ENCODE measurements at places on chromosomes 16 and 17.

- DNase-seq: no peak
Measured at GRCh38 chr16:65523283-65523944, 401.6 kb upstream of the CDH11 start.

DNA sequence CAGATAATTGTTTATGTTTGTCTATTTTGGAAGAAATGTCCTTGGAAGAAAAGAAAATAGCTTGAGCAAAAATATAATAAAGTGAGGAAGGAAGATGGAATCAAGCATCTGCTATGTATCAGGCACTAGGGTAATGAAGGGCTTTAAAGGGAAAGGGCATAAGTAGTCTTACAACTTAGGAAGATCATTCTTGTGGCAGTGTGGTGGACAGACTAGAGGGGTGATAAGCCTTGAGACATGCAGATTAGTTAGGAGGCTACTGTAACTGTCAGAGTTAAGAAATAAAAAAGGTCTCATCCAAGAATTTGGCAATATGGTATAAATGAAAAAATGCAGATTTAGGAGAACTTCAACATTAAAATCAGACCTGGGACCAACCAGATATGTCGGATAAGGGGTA is 14.9 kb downstream of the FAM222B start:
- DNase-seq: no peak

GRCh38 chr17:59753522-59754467 is 46.3 kb downstream of the VMP1 start:
- DNase-seq: peak; percentile 82

DNA sequence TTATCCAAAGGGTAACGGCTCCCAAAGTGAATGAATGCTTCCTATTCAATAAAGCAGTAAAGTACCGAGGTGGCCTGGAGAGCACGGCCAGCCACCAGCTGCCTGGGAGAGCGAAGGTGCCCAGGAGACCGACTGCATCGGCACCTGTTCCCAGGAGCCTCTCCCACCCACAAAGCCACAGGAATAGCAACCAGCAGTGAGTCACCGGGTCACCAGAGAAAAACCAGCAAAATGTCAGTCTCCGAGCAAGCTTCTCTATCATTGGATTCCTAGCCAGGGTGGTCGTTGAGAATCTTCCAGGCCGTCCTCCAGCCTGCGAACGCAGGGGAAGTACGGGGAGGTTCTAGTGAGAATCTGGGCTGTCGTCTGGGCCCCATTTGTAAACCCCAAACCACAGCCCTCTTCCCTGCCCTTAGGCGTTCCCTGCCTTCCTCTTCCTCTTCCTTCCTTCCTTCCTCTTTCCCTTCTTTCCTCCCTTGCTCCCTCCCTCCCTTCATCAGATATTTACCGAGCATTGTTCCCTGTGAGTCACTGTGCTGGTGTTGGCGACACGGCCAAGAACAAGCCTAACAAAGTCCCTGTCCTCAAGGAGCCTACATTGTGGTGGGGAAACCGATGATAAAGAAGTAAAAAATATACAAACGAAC is 114.6 kb downstream of the SLC39A11 start:
- DNase-seq: no peak

DNA sequence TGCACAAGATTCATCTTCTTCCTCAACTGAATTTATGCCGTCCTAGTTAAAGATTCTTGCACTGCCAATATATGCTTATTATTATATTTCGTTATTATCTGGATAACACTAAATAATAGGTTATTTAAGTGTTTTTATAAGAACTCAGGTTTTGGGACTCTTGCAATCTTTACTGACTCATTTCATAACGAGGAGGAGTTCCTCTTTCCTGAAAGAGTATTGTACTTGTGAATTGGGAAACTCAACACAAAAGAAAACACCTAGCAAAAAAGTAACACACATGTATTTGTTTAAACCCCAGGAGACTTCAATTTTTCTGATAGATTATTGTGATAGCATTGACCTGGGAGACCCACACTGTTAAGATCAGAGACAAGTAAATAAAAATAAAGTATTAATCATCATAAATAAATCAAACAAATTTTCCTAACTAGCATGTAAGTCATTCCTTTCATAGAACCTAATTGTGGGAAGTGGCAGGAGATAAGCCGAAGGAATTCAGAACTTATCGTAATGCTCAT is 505.8 kb downstream of the KCNJ2 start:
- DNase-seq: no peak

GRCh38 chr17:17388657-17389496 is 85.7 kb downstream of the NT5M start:
- DNase-seq: no peak

DNA sequence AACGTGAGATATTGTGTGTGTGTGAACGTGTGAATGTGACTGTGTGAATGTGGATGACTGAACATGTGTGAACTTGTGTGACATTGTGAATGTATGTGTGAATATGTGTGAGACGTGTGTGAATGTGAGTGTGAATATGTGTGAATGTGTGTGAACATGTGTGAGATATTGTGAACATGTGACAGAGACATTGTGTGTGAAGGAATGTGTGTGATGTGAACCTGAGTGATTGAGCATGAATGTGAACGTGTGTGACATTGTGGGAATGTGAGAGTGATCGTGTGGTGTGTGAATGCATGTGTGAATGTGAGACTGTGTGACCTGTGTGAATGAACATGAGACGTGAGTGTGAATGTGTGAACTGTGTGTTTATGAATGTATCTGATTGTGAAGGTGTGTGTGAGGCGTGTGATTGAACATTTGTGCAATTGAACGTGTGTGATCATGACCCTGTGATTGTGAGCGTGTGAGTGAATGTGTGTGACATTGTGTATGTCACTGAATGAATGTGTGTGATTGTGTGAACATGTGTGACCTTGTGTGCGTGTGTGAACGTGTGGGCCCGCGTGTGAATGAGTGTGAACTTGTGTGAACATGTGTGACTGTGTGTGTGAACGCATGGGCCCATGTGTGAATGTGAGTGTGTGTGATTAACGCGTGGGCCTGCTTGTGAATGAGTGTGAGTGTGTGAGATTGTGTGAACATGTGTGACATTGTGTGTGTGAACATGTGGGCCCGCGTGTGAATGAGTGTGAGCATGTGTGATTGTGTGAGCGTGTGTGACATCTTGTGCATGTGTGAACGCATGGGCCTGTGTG is 23.2 kb upstream of the GSE1 start:
- no peak for DNase-seq

DNA sequence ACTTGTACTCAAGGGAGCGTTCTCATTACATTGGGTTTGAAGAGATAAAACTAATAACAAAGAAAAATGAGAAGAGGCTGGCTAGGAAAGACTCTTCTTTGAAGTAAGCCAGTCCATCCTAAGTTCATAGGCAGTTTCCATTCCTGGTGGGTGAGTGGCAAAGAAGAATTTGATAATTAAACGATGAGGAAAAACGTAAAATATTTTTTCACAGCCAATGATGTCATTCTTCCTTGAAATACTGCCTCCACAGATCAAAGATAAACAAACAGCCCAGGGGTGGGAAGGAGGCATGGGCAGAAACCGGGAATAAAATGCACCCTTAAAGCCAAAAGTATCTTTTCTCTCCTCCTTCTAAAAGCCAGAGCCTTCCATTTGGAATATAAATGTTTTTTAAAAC is 346.6 kb downstream of the PMP22 start:
- DNase-seq: no peak

DNA sequence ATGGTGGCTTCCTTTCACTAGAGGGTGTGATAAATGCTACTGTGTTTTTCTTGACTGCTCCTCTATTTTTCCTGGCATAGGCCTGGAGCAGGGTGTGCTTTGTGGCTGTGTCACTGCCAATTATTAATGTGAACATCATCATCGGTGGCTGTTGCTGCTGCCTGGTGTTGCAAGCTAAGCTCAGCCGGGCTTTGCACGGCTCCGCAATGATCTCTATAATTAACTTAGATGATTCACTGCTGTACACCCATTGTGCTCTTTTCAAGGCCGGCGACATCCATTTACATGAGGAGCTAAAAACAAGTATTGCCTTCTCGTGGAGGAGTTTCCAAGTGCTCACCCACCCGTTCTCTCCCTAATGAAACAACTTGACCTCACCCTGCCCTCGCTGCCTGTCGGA is 160.1 kb upstream of the IRX3 start:
- peak; percentile 4 for DNase-seq

DNA sequence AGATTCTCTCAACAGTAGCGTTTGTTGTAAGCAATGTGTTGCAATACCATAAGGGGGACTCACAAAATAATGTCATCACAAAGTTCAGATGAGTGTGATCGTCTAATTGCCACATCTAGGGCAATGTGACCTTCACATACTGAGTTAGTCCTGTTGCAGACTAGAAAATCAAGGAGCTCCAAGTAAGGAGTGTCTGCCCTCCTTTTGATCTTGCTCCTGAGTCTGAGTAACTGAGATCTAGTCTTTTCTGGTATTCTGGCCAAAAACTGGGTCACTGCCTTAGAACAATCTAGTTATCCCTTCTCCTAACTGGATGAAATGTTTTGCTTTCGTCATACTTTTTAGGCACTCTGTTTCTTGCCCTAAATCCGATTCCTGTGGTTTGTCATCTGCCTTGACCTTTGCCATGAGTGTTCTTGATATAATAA is 712.1 kb downstream of the CDH11 start:
- DNase-seq: no peak

GRCh38 chr16:22296225-22297113 is 740 bp upstream of the POLR3E start:
- DNase-seq: no peak

GRCh38 chr17:75146592-75146991 is 7.7 kb downstream of the JPT1 start:
- DNase-seq: peak; percentile 19

DNA sequence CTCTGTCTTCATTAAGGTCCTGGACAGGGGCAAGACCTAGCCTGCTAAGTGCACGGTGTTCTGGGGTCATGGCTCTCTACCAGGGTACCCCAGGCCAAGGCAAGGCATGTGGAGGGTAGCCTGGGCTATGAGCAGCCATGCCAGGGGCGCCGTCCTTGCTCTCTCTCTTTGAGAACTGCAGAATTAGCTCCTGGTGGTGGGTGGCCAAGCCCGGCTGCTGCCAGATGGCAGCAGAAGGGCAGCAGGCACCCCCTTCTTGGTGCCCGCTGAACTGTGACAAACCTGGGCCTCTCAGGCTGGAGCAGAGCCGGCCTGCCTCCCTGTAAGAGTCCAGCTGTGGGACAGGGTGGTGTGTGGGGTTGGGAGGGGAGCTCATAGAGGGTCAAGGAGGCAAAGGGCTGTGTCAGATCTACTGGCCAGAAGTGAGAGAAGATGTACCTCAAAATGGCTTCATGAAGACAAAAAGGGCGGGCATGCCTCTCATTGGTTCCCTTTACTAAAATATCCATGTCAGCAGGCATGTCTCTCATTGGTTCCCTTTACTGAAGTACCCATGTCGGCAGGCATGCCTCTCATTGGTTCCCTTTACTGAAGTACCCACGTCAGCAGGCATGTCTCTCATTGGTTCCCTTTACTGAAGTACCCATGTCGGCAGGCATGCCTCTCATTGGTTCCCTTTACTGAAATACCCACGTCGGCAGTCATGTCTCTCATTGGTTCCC is 81.7 kb upstream of the SDK2 start:
- no peak for DNase-seq

GRCh38 chr16:4552541-4552940 is 3.6 kb upstream of the C16orf96 start:
- no peak for DNase-seq

GRCh38 chr17:59558039-59558438 is 7.4 kb upstream of the DHX40 start:
- DNase-seq: no peak

DNA sequence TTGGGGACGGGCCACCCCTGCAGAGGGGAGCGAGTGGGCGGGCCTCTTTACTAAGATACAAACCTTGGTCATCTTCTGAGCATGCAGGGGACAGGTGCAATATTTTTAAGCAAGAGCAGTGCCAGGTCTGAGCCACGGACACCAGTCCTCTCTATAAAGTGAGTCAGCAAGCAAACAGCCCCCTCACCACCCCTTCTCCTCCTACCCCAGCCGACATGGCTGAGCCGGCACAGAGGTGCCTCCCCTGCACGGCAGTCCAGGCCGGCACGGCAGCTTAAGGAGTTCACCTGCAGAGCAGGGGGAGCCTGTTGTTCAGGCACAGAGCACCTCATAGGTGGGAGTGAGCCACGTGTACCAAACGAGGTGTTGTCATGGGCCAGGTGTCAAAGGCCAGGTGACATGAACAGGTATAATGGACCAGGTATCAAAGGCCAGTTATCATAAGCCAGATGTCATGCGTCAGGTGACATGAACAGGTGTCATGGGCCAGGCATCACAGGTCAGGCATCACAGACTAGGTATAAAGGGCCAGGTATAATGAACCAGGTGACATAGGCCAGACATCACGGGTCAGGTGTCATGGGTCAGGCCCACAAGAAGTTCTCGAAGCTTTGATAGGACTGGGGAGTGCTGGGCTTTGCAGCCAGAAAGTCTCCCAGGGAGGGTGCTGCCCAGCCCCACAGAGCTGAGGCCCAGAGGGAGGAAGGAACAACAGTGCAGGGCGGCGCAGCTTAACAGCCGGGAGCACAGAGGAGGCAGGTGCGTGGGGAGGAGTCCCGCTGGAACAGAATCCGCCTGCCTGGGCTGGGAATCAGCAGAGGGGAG is 42.6 kb upstream of the ZNF469 start:
- no peak for DNase-seq

GRCh38 chr17:15112846-15113617 is 152.1 kb downstream of the PMP22 start:
- peak; percentile 18 for DNase-seq

- no peak for DNase-seq
Measured at GRCh38 chr16:8634991-8635736, 13.7 kb downstream of the METTL22 start.

DNA sequence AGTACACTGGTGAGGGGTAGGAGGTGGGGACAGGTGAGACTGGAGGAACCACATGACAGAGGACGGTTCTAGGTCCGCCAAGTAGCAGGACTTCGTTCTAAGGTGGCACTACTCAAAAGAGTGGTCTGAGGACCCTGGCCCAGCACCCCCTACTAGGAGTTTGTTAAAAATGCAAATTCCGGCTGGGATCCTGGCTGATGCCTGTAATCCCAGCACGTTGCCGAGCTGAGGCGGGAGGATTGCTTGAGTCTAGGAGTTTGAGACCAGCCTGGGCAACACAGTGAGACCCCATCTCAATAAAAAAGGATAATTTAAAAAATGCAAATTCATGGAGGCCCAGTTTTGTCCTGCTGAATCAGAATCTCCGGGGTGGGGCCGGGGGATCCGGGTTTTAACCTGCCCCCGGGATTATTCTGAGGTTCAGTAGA is 59.1 kb downstream of the WSB1 start:
- no peak for DNase-seq

DNA sequence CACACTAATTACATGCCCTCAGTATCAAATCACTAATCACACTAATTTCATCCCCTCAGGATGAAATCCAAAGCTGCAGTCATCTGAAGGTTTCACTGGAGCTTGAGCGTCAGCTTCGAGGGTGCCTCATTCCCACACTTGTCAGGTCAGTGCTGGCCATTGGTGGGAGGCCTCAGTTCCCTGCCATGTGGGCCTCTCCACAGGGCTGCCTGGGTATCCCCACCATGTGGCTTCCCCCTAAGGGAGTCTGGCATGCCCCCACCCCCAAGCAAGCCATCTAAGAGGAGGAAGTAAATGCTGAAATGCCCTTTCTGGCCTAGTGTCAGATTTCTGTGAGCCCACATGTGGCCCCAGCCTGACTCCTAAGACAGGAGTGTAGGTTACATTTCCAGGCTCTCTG is 78.6 kb upstream of the CDH5 start:
- DNase-seq: no peak
